NCI-H1105 (cell line): ENCODE measurements at places on chromosomes 6 and 20.
A peak's percentile ranks its signal among the peaks of the same experiment; 100 is the strongest.

DNA sequence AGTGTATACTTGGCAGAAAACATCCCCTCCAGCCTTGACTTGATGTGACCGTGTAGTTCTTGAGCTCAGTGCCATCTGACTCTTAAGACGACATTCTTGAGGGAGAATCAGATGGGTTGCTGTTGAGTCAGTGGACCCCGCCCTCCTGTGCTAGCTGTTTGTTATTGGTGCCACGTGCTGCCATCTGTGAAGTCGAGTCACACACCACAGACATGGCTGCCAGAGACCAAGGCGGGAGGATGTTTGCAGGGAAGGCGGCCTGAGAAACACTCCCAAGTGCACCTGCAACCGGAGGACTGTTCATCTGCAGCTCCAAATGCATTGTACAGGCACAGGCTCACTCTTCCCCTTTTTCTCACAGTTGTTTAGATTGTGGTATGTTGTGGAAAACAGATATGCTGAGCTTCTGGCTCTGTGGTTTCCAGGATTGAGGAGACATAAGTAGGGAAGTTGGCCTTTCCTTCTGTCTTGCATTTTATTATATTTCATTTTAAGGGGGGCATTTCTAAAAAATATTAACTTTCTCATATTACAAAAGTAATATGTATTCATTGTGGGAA is 345.3 kb upstream of the ZFP64 start:
- no peak for DNase-seq

DNA sequence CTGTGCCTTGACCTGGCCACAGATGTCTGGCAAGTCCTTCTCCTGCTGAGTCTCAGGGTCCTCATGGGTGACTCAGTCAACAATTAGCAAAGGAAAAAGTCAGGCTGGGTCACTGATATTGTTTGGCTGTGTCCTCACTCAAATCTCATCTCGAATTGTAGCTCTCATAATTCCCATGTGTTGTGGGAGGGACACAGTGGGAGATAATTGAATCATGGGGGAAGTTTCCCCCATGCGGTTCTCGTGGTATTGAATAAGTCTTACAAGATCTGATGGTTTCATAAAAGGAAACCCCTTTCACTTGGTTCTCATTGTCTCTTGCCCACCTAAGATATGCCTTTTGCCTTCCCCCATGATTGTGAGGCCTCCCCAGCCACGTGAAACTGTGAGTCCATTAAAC is 45.7 kb downstream of the PREX1 start:
- no peak for DNase-seq

GRCh38 chr6:127366282-127367022 is 23.0 kb upstream of the ECHDC1 start:
- no peak for DNase-seq

DNA sequence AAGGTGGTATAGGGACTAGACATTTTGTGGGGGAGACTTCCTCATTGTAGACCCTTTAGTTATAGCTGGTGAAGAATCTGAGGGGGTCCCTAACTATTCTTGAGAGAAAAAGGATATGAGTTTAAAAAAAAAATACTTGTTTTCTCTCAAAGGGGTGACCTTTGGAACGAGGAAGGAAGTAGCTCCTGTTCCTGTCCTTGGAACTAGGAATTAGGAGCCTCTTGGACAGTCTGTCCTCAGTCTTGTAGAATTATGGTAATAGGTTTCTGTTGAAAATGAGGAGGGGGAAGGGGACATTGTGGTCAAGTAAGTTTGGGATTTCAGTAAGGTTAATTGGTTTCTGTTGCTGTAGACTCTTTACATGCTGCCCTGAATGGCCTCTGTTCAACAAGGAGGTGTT is 56.5 kb downstream of the PLEKHG1 start:
- DNase-seq, result no peak

- DNase-seq, result no peak
Measured at GRCh38 chr6:37522836-37523235, 23.1 kb upstream of the CCDC167 start.

- no peak for DNase-seq
Measured at GRCh38 chr6:93323630-93324029, 95.7 kb downstream of the EPHA7 start.

DNA sequence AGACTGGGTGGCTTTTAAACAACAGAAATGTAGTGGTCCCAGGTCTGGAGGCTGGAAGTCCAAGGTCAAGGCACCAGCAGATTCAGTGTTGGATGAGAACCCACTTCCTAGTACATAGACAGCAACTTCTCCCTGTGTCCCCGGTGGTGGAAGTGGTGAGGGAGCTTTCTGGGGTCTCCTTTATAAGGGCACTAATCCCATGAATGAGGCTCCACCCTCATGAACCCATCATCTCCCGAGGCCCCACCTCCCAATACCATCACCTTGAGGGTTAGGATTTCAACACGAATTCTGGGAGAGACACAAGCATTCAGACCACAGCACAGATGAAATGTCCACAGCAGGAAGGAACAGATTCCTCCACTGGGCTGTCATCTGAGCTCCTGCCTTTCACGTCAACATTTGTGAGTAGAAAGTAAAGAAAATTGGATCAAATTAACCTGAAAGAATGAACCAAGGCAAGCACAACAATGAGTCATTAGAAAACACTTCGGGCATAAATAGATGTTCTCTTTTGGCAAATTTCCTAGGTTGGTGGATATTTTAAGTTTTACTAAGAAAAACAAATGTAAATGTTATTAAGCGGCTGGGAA is 130.7 kb downstream of the RNASET2 start:
- no peak for DNase-seq

GRCh38 chr20:59170406-59171349 is 7.1 kb downstream of the ZNF831 start:
- DNase-seq, result no peak

DNA sequence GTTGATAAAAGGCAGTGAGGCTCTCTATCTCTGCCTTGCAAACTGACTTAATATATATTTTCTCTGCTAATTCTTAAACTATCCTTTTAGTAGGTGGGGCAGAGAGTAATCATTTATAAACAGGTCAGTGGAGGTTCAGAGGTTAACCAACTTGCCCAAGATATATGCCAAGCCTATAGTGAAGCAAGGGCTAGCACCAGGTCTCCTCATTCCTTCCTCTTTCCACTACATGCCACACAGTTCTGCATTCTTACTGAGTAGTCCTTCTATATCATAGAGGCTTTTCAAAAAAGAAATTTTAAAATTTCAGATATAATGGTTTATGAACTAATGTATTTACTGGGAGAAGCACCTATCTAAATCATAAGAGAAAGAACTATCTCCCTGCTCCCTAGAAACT is 8.5 kb downstream of the ARG1 start:
- DNase-seq, result no peak

- no peak for DNase-seq
Measured at GRCh38 chr6:32744776-32745175, 3.6 kb downstream of the HLA-DQA2 start.

- DNase-seq, result no peak
Measured at GRCh38 chr6:152313542-152314482, 323.4 kb downstream of the SYNE1 start.

- no peak for DNase-seq
Measured at GRCh38 chr6:17721671-17722070, 14.9 kb upstream of the NUP153 start.

DNA sequence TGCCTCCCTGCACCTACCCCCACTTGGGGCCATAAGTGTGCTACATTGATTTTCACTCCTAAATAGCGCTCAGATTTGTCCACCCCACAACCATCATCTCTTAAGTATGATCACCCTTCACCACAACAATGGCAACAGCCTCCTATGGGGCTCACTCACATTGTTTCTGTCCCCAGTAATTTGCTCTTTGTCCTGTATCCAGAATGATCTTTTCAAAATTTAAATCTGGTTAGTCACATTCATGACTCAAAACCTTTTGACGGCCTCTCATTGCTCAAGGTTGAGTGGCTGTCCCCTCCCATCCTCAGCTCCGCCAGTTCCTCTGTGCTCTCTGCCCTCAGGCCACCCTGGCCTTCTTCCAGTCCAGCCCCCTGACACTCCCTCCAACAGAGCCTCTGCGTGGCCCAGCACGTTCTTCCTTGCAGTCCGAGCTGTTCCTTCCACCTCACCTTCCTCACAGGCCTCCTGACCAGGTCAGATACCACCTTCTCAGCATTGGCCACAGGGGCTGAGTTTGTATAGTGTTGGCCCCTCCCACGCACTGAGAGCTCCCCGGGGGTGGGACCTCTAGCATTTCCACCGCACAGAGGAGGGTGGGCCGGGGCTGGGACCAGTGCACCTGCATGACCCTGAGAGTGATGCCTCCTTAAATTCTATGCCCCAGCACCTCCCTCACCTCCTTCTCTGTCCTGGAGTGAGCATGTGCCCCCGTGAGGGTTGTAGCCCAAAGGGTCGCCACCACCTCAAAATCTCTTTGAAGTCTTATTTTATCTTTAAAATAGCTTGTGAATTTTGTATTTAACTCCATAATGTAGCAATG is 2.4 kb upstream of the PPP1R3G start:
- no peak for DNase-seq

DNA sequence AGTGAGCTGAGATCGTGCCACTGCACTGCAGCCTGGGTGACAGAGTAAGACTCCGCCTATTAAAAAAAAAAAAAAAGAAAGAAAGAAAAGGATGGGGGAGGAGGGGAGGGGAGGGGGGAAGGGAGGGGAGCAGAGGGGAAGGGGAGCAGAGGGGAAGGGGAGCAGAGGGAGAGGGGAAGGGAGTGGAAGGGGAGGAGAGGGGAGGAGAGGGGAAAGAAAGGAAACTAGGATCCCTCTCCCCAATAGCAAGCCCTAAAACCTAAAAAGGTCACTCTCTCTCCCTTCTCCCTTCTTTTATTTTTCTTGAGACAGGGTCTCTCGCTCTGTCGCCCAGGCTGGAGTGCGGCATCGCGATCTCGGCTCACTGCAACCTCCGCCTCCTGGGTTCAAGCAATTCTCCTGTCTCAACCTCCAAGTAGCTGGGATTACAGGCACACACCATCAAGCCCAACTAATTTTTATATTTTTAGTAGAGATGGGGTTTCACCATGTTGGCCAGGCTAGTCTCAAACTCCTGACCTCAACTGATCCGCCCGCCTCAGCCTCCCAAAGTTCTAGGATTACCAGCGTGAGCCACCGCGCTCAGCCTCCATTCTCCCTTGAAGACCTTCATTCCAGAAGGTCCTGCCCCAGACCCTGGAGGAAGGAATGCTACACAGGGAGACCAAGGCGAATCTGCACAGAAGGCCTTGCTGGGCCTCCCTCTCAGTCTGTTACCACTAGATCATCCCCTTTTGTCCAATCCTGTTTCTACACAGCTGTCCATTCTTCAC is 45.8 kb upstream of the PIM1 start:
- DNase-seq, result no peak

GRCh38 chr6:52254731-52255378 is 10.6 kb upstream of the IL17F start:
- DNase-seq, result no peak

- no peak for DNase-seq
Measured at GRCh38 chr6:140441256-140441655, 1066.8 kb upstream of the CITED2 start.

GRCh38 chr20:13676682-13677081 is 38.0 kb upstream of the TASP1 start:
- no peak for DNase-seq

DNA sequence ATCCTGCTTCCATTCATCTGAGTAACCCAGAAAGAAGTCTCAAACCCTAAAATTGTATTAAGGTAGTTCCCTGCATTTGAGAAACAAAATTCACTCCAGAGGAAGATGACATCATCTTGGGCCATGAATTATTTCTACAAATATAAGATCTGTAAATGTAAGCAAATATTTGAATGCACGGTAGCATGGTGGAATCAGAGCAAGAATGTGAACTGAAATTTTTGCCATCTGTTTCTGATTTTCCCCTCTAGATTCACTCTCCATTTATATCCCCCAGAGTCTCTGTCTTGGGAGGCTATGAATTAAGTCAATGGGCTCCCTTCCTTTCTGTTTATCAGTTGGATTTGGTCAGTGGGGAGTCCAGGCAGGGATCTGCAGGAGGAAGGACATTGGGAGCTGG is 5.8 kb upstream of the MAP3K5 start:
- no peak for DNase-seq

- DNase-seq, result no peak
Measured at GRCh38 chr6:109253366-109253765, 128.9 kb downstream of the CD164 start.

DNA sequence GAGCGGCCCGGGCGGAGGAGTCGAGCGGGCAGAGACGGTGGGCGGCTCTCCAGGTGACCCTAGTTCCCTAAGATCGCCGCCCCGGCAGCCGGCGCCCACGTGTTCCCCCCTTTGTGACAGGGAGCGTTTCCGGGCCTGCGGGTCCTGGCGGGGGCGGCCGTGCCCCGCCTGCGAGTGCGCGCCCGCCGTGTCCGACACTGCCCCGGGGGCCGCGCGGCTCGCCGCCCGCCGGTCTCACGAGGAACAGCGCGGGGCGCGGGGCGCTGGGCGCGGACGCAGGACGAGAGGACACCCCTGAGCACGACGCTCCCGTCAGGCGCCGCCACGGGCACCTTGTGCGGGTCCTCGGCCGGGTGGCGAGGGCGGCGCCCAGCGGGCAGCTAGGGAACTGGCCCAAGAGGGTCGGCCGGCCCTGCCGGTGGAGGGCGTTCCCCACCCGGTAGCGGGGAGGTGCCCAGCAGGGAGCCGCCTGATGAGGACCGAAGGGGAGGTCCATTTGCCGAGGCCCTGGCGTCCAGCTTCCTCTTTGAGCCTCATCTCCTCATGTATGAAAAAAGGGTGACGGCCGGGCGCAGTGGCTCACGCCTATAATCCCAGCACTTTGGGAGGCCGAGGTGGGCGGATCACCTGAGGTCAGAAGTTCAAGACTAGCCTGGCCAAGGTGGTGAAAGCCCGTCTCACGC is at the start of gene VARS1:
Gene VARS1 (minus strand): TSS at position 137 of the 683 bp plus-strand sequence. CDS start 535 bp downstream, outside the sequence.
- peak; percentile 81 for DNase-seq

GRCh38 chr20:34049897-34050695 is 56.4 kb downstream of the RALY start:
- no peak for DNase-seq

GRCh38 chr20:635893-636338 is 17.1 kb downstream of the SRXN1 start:
- DNase-seq, result no peak

- DNase-seq, result no peak
Measured at GRCh38 chr20:57959018-57959417, 249.2 kb upstream of the PMEPA1 start.

GRCh38 chr6:159131709-159132108 is 37.5 kb upstream of the FNDC1 start:
- DNase-seq, result no peak

- no peak for DNase-seq
Measured at GRCh38 chr6:152272486-152272885, 364.7 kb downstream of the SYNE1 start.

- no peak for DNase-seq
Measured at GRCh38 chr20:46117704-46118467, at the start of gene CD40. Gene CD40 (plus strand): TSS chr20:46118314. CDS start chr20:46118344, 30 bp downstream.

DNA sequence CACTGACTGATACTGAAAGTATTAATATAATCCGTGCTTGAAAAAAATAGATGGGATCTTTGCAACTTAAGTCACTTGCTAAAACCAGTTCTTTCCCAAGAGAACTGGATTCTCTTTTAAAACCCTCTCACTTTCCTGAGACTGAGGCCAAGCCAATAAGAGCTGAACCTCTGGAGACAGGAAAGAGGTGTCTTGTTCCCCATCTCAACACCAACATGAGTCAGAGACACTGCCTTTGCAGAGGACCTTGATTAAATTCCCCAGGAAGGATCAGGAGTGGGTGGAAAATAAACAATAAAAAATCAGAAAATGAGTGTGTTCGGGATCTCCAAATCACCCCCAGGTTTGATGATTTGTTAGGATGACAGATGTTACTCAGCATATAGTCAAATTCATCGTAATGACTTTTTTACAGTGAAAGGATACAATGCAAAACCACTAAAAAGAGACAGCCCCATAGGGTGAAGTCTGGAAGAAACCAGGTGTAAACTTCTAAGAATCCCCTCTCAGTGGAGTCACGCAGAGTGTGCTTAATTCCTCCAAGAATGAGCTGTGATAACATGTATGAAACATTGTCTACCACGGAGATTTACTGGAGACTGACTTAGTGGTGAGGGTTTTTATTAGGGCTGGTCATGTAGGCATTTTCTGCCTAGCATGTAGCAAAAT is 122.8 kb upstream of the BEND3 start:
- DNase-seq, result no peak
